H1 (cell line): ENCODE measurements at places on chromosomes 5 and 9. TPM values are rescaled to one million over a fixed set of nuclear protein-coding genes. Genes with fewer than 3 reads are reported as not detected.

PCDHB7 gene
- 0.19 and 0.25 TPM in 2 replicates for total RNA-seq

FCHO2 gene
- 13.8 and 15.7 TPM in 2 replicates for total RNA-seq

YTHDC2 gene
- 19.2 and 20.1 TPM in 2 replicates for total RNA-seq

GRCh38 chr5:147831465-147831864 is at the start of gene SPINK1:
Gene SPINK1, minus strand, starts transcription at chr5:147831671. Its CDS starts 94 bp downstream, at chr5:147831577.
- no peak within 1 kb of the TSS for H3K4me3 ChIP-seq
- DNase-seq, result no peak
- no peaks in the 10 kb centered on the region for H3K36me3 ChIP-seq
- no peaks in the 10 kb centered on the region for H3K4me1 ChIP-seq

DNA sequence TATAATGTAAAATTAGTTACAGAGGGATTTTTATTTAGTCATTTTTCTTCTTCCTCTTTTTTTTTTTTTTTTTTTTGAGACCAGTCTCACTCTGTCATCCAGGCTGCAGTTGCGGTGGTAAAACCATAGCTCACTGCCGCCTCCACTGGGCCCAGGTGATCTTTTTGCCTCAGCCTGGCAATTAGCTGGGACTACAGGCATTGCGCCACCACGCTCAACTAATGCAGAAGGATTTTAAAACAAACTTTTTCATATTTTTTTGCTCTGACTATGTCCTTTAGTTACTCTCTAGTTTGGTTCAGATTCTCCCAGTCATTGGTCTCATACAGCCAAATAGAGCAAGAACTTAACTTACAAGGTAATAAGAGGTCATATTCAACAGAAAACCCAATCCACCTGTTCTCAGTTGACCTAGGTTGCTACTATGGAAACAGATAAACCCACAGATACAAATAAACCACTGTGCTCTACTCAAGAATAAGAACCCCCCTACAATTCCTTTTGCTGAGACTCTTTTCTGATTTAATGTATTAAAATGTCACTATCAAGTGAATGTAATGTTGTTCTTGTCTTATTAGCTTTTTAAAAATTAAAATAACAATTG is 50.1 kb upstream of the TTC39B start:
- H3K4me3 ChIP-seq, result no peak overlapping the region
- peaks cover 6% of the 10 kb centered on the region for H3K4me1 ChIP-seq
- no peak for DNase-seq
- H3K27ac ChIP-seq, result no peak overlapping the region
- H3K36me3 ChIP-seq, result no peaks in the 10 kb centered on the region

DNA sequence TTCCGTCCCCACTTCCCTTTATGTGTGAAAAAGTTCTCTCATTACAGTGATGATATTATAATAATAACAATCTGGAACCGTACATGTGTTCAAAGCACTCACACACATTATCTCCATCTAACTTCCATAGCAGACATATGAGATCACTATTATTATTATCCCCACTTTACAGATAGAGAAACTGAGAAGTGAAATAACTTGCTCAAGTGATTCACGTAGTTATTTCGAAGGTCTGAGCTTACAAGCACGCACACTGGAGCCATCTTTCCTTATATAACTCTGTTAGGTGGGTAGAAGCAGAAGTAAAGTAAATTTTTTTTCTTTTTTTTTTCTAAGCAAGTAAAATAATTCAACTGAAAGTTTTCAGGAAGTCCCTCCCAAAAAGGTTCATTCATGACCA is 62.9 kb upstream of the PTGER4 start:
- no peaks in the 10 kb centered on the region for H3K4me1 ChIP-seq
- DNase-seq, result no peak
- no peaks in the 10 kb centered on the region for H3K27me3 ChIP-seq
- no peak overlapping the region for H3K27ac ChIP-seq

- H3K27me3 ChIP-seq, result no peaks in the 10 kb centered on the region
- no peak for DNase-seq
- no peaks in the 10 kb centered on the region for H3K36me3 ChIP-seq
- no peaks in the 10 kb centered on the region for H3K4me1 ChIP-seq
- H3K4me3 ChIP-seq, result no peak overlapping the region
- H3K27ac ChIP-seq, result no peak overlapping the region
Measured at GRCh38 chr5:135220394-135221186, 178.4 kb downstream of the MACROH2A1 start.

DNA sequence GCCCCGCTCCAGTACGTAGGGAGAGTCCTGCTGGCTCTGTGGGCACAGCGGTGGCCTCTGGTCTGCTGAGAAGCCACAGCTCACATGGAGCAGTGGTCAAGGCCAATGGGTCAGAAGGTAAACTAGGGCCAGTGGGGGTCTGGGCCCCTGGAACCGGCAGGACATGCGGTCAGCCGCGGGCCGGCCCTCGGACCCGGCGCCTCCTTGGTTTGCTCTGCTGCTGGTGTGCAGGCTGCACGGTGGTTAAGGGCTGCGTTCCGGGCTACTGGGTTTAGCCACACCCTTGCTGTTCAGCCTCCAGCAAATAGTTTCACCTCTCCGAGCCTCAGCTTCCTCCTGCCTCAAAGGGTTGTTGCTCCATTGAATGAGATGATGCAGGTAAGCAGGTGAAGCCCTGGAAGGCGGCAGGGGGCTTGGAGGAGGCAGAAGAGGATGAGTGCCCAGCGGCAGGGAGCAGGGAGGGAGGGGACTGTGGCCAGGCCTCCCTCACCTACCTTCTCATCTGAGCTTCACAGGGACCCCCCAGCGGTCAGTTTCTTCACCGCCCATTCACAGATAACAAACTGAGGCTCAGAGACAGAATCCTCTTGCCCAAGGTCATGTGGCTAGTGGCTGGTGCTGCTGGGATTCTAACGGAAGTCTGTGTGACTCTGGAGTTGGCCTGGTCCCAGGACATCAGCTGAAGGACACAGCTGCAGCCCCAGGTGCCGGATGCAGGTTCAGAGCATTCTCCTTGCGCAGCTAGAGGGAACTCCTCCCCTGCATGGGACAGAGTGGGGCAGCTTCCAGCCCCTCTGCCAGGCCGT is 3.7 kb upstream of the COL5A1 start:
- no peak overlapping the region for H3K4me3 ChIP-seq
- DNase-seq, result no peak
- H3K27ac ChIP-seq, result no peak overlapping the region
- no peaks in the 10 kb centered on the region for H3K36me3 ChIP-seq
- no peaks in the 10 kb centered on the region for H3K4me1 ChIP-seq

DNA sequence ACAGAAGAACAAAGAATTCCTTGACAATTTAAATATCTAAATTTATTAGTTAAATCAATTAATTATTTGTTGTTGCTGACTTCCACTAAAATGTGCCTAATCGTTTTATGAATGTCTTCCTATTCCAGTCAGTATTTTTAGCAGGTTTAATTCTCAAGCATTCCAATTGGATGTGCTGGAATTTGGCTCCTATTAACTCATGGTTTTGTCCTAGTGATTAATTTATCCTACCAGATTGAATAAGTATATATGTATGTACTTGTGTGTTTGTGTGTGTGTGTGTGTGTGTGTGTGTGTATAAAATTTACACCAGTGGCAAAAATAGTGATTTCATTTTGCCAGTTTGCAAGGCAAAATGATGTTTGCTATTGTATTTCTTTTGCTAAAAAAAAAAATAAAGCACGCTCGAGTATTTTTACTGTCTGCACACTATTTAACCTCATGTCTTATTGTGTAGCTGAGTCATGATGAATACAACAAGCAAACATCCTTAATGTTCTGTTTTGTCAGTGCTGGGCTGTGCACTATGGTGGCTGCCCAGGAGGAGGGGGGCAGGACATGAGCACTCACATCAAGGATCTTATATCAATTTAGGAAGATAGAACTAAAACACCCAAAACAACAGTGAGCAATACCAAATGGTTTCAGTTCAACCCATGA is 375.5 kb downstream of the PDE4D start:
- no peaks in the 10 kb centered on the region for H3K4me1 ChIP-seq
- no peak overlapping the region for H3K4me3 ChIP-seq
- no peak overlapping the region for H3K27ac ChIP-seq
- DNase-seq, result no peak
- no peaks in the 10 kb centered on the region for H3K36me3 ChIP-seq
- no peaks in the 10 kb centered on the region for H3K27me3 ChIP-seq

DNA sequence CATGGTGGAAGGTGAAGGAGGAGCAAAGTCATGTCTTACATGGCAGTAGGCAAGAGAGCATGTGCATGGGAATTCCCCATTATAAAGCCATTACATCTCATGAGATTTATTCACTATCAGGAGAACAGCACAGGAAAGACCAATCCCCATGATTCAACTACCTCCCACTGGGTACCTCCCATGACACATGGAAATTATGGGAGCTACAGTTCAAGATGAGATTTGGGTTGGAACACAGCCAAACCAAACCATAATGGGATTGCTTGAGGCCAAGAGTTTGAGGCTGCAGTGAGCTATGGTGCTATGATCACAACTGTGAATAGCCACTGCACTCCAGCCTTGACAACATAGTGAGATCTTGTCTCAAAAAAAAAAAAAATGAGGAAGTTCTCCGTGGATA is 581.8 kb downstream of the TAF11L14 start:
- no peak for DNase-seq
- H3K27me3 ChIP-seq, result no peaks in the 10 kb centered on the region
- H3K36me3 ChIP-seq, result no peaks in the 10 kb centered on the region; the same call in 1 of the 2 replicates
- H3K4me3 ChIP-seq, result no peak overlapping the region
- peaks cover 3% of the 10 kb centered on the region; the same call in 1 of the 2 replicates for H3K4me1 ChIP-seq

DNA sequence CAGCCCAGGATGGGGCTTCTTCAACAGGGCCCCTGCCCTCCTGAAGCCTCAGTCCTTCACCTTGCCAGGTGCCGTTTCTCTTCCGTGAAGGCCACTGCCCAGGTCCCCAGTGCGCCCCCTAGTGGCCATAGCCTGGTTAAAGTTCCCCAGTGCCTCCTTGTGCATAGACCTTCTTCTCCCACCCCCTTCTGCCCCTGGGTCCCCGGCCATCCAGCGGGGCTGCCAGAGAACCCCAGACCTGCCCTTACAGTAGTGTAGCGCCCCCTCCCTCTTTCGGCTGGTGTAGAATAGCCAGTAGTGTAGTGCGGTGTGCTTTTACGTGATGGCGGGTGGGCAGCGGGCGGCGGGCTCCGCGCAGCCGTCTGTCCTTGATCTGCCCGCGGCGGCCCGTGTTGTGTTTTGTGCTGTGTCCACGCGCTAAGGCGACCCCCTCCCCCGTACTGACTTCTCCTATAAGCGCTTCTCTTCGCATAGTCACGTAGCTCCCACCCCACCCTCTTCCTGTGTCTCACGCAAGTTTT is 23.6 kb downstream of the PCDHGC5 start:
- peaks cover 10% of the 10 kb centered on the region; the same call in 1 of the 2 replicates for H3K36me3 ChIP-seq
- H3K4me1 ChIP-seq, result peaks cover 7% of the 10 kb centered on the region
- DNase-seq, result peak; percentile 93
- peak overlapping the region; percentile 61 for H3K4me3 ChIP-seq
- no peak overlapping the region for H3K27ac ChIP-seq

DNA sequence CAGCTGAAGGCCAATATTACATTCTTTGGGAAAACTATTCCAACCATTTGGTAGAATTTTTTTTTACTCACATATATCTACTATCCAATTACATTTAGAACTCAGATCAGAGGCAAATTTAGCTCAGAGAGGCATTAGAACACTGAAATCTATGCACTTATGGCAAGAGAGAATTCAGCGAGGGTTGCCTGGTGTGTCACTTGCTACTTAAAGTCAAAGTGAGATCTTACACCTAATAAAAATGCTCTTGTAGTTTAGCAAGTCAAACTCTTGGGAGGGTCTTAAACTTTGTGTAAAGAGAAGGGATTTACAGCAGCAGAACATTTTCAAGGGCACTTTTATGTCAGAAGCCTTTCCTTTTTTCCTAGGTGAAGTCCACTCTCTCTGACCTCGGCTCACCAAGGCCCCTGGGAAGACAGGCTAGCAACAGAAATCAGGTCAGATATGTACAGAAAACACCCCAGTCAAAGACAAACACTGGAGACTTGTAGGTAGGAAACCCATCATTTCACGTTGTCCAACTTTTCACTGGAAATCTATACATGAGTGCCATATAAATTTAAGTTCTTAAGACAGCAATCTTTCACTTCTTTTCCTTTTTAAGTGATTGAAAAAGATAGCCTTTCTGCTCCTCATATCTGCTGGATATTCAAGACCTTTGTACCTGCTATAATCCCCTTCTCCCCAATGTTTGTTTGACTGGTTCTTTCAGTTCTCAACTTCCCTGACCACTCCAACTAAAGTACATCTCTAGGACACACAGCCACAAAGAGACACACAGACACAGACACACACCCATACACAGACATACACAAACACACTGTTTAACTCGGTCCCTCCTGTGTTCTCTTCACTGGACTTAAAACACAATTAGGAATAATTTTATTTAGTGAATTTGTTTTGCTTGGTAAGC is 635.8 kb downstream of the PDE4D start:
- no peaks in the 10 kb centered on the region for H3K4me1 ChIP-seq
- H3K4me3 ChIP-seq, result no peak overlapping the region
- no peak for DNase-seq
- no peaks in the 10 kb centered on the region for H3K27me3 ChIP-seq

- H3K27ac ChIP-seq, result no peak overlapping the region
- H3K4me1 ChIP-seq, result no peaks in the 10 kb centered on the region
- no peaks in the 10 kb centered on the region for H3K36me3 ChIP-seq
- DNase-seq, result no peak
- H3K4me3 ChIP-seq, result no peak overlapping the region
- H3K27me3 ChIP-seq, result no peaks in the 10 kb centered on the region
Measured at GRCh38 chr5:107894361-107894760, 223.6 kb upstream of the EFNA5 start.

- DNase-seq, result no peak
- no peaks in the 10 kb centered on the region for H3K4me1 ChIP-seq
- H3K27me3 ChIP-seq, result no peaks in the 10 kb centered on the region
- H3K4me3 ChIP-seq, result no peak overlapping the region
Measured at GRCh38 chr5:74017786-74018211, 391.8 kb downstream of the ARHGEF28 start.
